ENCODE measurements at places on chromosomes 4 and X.
A peak's percentile ranks its signal among the peaks of the same experiment; 100 is the strongest.

- DNase-seq, result no peak
Observed at GRCh38 chrX:38312436-38312835, 14.9 kb downstream of the RPGR start.

- DNase-seq, result no peak
Observed at GRCh38 chr4:16785793-16786527, 112.5 kb downstream of the LDB2 start.

DNA sequence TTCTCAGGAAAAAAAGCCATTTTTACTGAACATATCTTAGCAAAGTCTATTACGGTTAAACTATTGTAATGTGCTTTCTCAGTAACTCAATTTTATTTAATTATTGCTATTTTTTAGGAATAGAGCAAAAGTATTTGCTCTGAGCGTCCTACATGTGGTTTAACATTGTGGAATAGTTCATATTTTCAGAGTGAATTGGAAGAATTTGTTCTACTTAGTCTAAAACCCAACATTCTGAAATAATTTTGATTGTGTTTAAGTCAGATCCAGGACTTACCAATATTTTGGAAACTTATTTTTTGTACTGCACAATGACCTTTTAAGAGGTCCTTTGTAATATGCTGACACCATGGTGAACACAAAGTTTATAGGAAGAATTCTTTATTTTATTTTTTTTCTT is 27.2 kb downstream of the CXCL1 start:
- no peak for DNase-seq

DNA sequence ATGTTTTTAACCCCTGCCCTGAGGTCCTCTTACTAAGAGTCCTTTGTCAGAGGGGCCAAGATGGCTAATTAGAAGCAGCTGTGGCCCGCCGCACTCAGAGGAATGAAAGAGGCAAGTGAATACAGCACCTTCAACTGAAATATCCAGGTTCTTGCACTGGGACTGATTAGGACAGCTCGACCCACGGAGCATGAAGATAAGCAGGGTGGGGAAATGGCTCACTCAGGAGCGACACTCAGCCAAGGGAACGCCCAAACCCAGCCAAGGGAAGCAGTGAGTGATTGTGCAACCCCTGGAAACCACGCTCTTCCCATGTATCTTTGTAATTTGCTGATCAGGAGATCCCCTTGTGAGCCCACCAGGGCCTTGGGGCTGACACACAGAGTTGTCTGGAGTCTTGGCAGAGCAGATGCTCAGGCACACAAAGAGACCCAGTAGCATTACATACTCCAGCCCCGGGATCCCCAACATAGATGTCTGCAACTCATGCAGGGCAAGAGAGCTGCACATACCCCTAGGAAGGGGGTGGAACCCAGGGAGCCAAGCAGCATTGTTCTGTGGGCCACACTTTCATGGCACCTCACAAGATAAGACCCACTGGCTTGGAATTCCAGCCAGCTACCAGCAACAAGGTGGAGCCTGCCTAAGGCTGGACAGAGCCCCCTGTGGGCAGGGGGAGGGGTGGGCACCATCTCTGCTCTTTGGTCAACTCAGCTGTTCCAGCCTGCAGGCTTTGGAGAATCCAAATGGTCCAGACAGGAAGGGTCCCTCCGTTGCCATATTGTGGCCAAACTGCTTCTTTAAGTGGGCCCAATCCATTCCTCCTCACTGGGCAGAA is 23.3 kb downstream of the F8A3 start:
- no peak for DNase-seq

- no peak for DNase-seq
Observed at GRCh38 chr4:4339504-4340085, 47.3 kb upstream of the NSG1 start.

DNA sequence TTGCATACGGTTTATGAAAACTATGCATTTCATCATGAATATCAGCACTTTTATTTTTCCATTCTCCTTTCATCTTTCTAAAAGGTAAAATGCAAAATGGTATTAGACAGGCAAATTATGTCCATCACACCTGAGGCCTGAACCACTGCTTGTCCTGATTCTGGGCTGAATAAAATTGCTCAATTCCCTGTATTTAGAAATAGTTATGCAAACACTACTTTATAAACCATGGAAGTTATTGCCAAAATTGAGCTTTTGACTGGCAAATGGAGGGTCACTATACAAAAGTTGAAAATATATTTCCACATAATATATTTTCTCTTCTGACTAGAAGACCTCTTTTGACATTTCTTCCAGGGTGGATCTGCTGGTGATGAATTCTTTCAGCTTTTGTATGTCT is 21.1 kb downstream of the FAM47E start:
- DNase-seq, result no peak

- no peak for DNase-seq
Observed at GRCh38 chrX:40157228-40158035, 59.7 kb upstream of the BCOR start.

GRCh38 chr4:151771664-151772063 is 10.9 kb upstream of the GATB start:
- no peak for DNase-seq

DNA sequence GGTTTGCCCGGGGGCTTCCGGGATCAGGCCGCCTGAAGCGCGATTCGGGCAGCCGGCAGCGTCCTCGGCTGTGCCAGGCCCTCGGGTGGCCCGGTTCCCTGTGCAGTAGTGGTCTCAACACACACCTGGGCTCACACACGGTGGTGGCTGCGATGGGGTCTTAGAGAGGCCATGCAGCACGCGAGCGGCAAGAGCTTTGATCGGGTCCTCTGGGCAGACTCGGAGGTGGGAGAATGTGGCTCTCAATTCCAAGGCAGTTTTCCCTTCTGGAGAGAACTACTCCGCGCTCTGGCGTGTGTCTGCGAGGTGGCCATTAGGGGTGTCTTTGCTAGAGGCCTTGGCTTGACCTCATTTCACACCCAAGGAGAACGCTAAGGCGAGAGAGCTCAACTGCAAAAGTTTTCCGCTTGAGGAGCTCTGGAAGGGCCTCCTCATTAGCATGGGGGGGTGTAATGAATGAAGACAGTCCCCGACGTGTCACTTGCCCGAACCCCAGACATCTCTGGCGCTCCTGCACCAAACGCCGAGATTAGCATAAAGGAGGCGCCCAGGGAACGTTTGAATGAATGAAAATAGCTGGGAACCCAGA is 771 bp upstream of the RBPJ start:
- peak; percentile 88 for DNase-seq

GRCh38 chrX:32084757-32085156 is 1012.9 kb upstream of the FTHL17 start:
- no peak for DNase-seq

DNA sequence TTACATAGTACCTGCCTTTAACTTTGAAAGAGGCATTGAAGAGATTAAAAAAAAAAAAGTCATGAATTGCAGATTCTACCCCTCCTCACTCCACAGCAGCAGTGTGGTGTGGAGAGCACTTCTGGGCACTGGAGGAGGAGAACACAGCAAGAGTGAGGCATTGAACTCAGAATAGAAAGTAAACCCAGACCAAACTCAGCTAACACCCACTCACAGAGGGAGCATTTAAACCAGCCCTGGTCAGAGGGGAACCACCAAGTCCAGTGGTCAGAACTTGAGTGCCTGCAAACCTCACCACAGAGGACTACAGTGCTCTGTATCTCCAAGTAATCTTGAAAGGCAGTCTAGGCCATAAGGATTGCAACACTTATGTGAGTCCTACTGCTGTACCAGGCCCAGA is 15.6 kb upstream of the UGT2A1 start:
- no peak for DNase-seq

DNA sequence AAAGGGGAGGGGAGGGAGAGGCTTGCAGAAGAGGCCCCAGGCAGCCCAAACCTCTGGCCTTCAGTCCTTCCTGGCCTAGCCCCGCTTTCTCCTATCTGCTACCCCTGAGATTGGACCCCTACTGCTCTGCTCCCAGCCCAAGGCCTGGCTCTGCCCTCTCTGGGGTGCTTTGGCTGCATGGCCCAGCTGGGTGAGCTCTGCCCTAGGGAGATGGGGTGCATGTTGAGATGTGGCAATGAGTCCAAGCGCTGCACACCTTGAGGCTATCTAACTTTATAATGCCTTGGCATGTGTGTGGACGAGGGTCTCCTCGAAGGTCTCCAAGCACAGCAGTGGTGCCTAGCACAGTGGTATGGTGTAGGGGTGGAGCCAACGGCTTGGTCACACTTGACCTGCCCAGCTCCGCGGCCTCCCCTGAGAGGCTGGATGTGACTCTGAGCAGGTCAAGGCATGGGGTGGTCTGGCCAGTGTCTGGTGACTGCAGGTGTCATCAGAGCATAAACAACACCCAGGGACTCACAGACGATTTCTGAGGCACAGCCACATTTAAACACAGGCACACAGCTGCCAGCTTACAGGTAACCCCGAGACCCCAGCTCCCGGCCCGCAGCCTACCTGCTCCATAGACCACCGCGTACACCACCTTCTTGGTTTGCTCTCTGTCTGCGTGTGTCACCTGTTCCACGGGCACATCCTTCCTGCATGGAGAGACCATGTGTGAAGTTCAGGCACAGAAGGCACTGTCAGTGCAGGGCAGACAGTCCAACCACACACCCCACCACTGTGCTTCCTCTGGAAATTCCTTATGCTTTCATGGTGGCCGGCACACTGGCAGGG is 36.3 kb downstream of the NAT8L start:
- DNase-seq, result no peak

- no peak for DNase-seq
Observed at GRCh38 chrX:104697294-104697693, 131.3 kb downstream of the IL1RAPL2 start.

DNA sequence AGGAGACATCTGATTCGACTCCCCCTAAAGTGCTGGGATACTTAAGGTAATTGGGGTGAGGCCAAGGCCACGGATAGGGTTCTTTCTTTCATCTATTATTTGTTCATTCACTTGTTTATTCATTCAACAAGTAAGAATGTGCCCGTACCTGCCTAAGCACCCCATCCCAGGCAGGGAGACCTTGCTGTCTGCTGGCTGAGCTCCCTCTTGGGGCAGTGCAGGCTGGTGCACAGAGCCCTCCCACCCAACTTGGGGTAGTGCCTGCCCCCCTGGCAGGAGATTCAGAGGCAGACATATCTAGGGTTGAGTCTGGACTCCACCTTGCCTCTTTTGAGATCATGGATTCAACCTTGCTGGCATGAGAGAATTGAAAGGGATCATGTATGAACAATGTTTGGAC is 95.7 kb downstream of the DRD5 start:
- no peak for DNase-seq

- DNase-seq, result no peak
Observed at GRCh38 chr4:71604785-71605184, 179.1 kb downstream of the GC start.

Measured in vagina (tissue), 2 donors.